ENCODE measurements at places on chromosomes 1 and 21. TPM values are rescaled to one million over a fixed set of nuclear protein-coding genes. Genes with fewer than 3 reads are reported as not detected.

- no peak for DNase-seq
Measured at GRCh38 chr1:154609398-154610380, 1.7 kb upstream of the ADAR start.

DNA sequence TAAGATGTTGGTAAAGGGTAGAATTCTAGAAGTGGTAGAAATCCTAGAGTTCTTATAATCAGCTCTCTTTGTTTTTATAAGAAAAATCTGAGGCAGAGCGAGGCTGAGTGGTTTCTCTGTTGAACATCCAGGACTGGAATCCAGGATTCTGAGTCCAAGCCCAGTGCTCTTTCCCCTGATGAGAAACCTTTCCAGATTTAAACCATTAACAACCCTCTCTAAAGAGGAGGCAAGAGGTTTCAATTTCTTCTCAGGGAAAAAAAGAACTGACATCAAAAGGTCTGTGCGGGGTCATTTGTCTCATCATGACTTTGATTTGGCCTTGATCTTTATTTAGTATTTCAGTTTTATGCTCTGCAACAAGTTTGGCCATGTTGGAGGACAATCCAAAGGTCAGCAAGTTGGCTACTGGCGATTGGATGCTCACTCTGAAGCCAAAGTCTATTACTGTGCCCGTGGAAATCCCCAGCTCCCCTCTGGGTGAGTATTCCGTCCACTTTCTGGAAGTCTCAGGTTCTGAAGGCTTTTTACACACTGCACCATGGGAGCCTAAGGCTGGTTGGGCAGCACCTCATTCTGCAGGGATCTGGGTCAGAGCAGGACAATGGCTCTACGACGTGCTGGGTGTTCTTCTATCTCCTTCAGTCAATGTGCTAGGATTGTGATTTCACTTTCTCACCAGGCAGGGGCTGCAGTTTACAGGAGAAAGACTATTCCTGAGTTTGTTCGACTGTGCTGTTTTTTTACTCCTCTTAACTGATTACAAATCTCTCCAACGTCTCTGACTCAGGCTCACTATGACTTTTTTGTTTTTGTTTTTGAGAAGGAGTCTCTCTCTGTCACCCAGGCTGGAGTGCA lies 18.9 kb upstream of the CCT8 start:
- no peak for DNase-seq

GRCh38 chr1:1418464-1419362 lies 2.4 kb downstream of the ANKRD65 start:
- no peak for DNase-seq

DNA sequence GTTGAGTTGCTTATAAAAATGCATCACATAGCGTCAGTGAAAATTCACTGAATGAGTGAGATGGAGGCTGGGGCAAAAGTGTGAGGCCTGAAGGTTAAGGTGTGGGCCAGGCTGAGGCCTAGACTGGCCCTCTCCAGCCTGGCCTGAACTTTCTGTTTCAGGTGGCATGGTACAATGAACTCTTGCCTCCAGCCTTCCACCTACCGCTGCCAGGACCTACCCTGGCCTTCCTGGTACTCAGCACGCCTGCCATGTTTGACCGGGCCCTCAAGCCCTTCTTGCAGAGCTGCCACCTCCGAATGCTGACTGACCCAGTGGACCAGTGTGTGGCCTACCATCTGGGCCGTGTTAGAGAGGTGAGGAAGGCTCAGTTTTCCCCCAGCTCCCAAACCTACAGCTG lies 7.1 kb downstream of the MMACHC start:
- no peak for DNase-seq

DNA sequence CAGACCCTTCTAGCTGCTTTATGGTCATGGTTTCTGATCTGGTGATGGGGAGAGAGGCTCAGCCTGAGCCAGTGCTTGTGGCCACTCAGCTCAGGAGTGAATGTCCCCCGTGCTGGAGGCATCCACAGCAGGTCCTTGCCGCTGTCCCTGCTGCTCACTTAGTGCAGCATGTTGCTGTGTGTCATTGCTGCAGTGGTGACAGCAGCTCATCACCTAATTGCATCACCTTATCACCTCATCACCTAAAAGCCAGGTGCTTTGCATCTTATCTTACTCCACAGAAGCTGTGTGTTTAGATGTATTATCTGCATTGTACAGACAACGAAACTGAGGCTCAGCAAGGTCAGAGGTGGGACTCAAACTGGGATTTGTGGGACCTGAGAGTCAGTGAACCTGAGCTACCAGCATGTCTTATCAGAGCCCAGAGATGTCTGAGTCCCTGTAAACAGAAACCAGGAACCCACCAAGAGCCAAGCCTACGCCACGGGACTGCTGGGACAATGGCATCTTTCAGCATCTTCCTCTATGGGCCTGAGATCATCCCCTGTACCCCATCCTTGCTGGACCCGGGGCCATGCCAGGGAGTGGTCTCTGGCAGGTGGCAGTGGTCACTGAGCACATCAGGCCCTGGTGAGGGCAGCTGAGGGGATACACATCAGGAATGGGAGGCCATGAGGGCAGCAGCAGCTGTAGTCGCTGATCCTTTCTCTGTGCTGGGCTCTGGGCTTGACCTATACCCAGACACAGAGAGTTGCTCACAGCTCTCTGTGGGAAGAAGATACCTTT lies 6.5 kb downstream of the PODN start:
- DNase-seq: no peak

DNA sequence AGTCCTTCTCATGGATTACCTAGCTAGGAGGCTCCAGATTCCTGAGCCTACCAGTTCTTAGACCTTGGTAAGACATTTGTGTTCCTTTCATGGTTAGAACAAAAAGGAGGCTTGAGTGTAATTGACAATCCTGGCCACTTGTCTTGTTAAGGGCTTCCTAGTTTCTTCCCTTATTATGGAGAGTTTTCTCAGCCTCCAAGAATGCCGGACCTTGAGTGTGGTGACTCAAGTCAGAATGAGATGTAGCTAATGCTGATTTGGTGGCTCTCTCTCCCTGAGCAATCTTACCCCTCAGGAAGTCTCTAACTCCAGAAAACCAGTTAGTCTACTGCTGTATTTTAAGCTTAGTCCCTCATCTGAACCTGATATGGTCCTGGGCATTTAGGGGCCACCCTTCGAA lies 14.3 kb downstream of the CHI3L2 start:
- no peak for DNase-seq

- DNase-seq: no peak
Measured at GRCh38 chr21:33089395-33090119, 19.6 kb downstream of the OLIG1 start.

- DNase-seq: no peak
Measured at GRCh38 chr21:31629972-31630711, 29.4 kb upstream of the SOD1 start.

SPATC1L gene
- 11.1 TPM for polyA plus RNA-seq

DNA sequence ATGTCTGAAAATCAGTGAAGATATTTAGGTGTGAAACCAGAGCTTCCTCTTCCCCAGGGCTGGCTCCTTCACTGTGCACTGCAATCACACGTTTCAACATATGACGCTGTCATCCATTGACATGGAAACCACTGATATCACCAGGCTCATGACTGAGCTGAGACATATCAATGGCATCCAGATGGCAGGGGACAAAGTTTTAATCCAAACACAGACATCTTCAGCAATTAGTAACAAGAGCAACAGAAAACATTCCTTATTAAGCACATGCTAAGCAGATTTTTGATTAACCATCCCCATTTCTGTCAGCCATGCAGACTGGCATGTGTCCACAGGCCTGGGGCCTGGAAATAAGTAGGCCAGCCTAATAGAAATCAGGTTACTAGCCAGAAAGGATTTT lies 108.0 kb upstream of the ADAR start:
- DNase-seq: no peak

ZNF648 gene
- polyA plus RNA-seq: 0.06 TPM

GRCh38 chr1:22808676-22809483 lies 98.2 kb downstream of the EPHB2 start:
- no peak for DNase-seq

DNA sequence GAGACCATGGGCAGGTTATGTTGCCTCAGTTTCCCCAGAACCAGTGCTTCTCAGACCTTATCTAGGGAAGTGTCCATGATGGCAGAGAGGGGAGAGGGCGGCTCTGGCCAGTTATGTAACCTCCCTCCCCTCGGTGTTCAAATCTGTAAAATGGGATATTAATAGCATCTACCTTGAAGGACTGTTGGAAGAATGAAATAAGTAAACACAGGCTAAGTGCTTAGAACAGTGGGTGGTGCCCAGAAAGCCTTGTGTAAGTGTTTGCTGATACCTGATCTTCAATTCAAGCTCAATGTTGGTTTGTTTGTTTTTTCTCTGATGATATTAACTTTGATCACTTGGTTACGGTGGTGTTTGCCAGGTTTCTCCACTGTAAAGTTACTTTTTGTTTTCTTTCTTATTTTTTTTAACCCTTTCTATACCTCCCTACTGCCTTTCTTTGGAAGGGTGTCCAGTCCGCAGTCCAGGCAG lies 34.9 kb downstream of the EPHA2 start:
- no peak for DNase-seq

- peak; percentile 99 for DNase-seq
Measured at GRCh38 chr1:8878698-8879463, 395 bp upstream of the ENO1 start.

MTARC2 gene
- 83.4 TPM for polyA plus RNA-seq

- DNase-seq: no peak
Measured at GRCh38 chr1:112687361-112687760, 12.9 kb downstream of the MOV10 start.

- DNase-seq: no peak
Measured at GRCh38 chr1:212367474-212368072, 47.1 kb downstream of the PACC1 start.

GRCh38 chr21:41663805-41664788 lies 102.8 kb downstream of the RIPK4 start:
- no peak for DNase-seq

- DNase-seq: no peak
Measured at GRCh38 chr1:234134878-234135277, 230.4 kb downstream of the SLC35F3 start.

GRCh38 chr1:37629008-37629407 lies 5.7 kb downstream of the RSPO1 start:
- no peak for DNase-seq

- DNase-seq: no peak
Measured at GRCh38 chr21:18350216-18350615, 53.4 kb downstream of the TMPRSS15 start.

- DNase-seq: no peak
Measured at GRCh38 chr1:184860985-184861754, 106.5 kb upstream of the EDEM3 start.

GRCh38 chr1:23357138-23357908 lies 12.3 kb downstream of the ZNF436 start:
- DNase-seq: no peak

GRCh38 chr1:13662493-13662892 lies 37.5 kb upstream of the PRDM2 start:
- DNase-seq: no peak

DNA sequence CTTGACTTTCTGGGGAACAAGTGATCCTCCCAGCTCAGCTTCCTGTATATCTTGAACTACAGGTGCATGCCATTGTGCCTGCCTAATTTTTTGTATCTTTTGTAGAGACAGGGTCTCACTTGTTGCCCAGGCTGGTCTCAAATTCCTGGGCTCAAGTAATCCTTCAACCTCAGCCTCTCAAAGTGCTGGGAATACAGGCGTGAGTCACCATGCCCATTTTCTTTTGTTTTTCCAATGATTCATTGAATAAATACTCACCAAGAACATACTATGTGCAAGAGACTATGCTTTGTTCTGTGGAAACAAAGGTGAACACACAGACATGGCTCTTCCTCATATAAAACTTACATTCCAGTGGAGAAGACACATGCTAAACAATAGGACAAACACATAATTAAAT lies 407.8 kb upstream of the DAB1 start:
- DNase-seq: no peak

DNA sequence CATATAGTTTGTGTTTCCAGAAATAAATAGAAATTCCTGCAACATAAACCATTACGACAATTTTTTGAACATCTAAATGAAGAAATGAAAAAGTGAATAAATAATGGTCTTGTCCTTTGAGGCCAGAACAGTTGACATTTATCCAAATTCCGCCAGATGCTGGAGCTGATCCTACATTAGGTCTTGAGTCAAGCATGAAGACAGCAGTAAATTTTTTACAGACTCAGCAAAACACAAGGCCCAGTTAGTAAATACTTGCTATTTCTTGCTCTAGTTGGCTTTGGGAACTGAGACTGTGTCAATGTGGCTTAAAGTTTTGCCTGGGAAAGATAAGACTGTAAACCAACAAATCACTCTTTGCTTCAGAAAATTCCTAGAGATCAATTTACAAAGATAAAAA lies 540.1 kb upstream of the RGS18 start:
- peak; percentile 6 for DNase-seq

Data from right lung (tissue), 10 donors.